ENCODE measurements at places on chromosomes 6 and 20.

GRCh38 chr6:148578489-148578814, 168.4 kb upstream of the UST start:
- no peak for DNase-seq

- no peak for DNase-seq
Observed at GRCh38 chr6:167528239-167528638, 203.4 kb downstream of the TTLL2 start.

GRCh38 chr6:82363428-82364086, at the start of gene TPBG:
TPBG (plus strand) TSS chr6:82363817; CDS start chr6:82364962, 1,145 bp downstream.
- peak; percentile 12 for DNase-seq

DNA sequence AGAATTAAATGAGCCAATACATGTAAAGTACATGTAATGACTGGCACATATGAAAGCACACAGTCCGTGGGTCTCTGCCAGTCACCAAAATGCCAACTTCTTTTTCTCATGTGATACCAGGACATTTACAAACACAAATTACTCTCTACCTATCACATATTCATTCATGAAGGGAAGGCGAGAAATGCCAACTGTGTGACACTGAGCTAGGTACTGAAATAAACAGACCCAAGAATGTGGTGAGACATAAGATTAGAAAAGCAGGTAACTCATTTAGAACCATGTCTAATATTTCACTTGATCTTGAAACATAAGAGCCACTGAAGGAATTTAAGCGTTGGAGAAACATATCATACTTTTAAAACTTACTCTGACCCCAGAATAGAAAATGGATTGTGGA, 41.4 kb downstream of the HBS1L start:
- DNase-seq, result no peak

GRCh38 chr6:143878272-143878760, 14.0 kb downstream of the ZC2HC1B start:
- no peak for DNase-seq

GRCh38 chr20:32767418-32768198, 5.4 kb downstream of the DNMT3B start:
- DNase-seq, result no peak

- no peak for DNase-seq
Observed at GRCh38 chr6:90936286-90936685, 349.4 kb upstream of the MAP3K7 start.

- DNase-seq, result no peak
Observed at GRCh38 chr6:169833258-169833794, 81.9 kb downstream of the ERMARD start.

- DNase-seq, result no peak
Observed at GRCh38 chr20:60693496-60694133, 558.4 kb upstream of the CDH4 start.

DNA sequence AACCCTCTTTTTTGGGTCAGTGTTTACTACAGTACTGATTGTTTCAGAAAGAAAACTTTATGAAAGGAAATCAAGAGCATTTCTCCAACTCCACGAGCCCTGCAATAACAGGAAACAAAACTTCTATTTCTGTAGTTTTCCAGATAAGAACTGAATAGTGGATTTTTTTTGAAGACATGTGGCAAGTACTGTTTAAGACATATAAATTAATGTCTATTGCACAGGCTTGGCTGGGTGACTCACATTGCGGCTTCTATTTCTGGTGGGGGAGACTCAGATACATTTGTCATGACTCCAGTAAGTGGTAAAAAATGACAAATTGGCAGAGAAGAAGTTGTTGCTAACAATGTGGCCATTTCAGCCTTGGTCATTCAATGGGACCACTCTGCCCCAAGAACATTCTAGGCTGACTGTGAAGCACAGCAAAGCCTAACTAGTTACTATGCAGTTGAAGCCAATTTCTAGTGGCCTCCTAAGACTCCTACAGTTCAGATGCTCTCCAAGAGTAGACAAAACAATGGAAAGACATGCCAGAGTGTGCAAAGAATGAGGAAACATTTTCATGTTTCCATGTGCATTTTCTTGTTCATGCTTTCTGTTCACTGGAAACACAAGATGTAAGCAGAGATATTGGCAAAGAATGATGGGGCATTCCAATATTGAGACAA, 200.9 kb downstream of the EDN1 start:
- no peak for DNase-seq

GRCh38 chr20:41173161-41173721, 35.9 kb downstream of the PLCG1 start:
- peak; percentile 75 for DNase-seq

- DNase-seq, result no peak
Observed at GRCh38 chr20:24735263-24735662, 213.8 kb upstream of the CST7 start.

GRCh38 chr6:107125771-107126170, 10.5 kb upstream of the BEND3 start:
- no peak for DNase-seq

DNA sequence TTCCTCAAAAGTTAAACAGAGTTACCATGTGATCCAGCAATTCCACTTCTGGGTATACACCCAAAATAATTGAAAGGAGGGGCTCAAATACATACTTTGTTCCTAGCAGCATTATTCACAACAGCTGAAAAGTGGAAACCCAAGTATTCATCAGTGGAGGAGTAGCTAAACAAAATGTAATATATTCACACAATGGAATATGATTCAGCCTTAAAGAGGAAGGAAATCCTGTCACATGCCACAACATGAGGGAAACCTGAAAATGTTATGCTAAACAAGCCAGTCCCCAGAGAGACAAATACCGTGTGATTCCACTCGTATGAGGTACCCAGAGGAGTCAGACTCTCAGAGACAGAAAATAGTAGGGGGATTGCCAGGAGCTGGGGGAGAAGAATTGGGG, 44.5 kb downstream of the PXDC1 start:
- DNase-seq, result no peak

DNA sequence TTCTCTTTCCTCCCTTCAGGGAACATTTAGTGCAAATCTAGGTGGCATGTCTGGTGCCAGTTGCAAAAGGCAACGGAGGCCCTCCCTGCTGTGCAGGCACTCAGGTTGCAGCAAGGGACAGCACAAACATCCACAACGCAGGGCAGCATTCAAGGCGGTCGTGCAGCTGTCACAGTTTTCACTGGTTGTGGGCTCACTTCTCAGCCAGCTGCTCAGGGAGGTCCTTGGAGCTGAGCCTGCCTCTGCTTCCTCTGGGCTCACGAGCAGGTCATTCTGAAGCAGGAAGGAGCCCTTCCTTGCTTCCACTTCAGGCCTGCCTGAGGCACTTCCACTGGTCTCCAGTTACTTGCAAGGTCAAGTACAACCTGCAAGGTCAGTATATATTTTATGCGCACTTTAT, 3.8 kb upstream of the NPEPL1 start:
- no peak for DNase-seq

GRCh38 chr6:117908246-117909068, 1.4 kb downstream of the SLC35F1 start:
- DNase-seq, result no peak

- peak; percentile 4 for DNase-seq
Observed at GRCh38 chr6:20117474-20117873, 94.8 kb downstream of the MBOAT1 start.

GRCh38 chr6:4319981-4320683, 184.8 kb upstream of the ECI2 start:
- DNase-seq, result no peak

- DNase-seq, result no peak
Observed at GRCh38 chr6:56864171-56864616, 90.7 kb upstream of the BEND6 start.

DNA sequence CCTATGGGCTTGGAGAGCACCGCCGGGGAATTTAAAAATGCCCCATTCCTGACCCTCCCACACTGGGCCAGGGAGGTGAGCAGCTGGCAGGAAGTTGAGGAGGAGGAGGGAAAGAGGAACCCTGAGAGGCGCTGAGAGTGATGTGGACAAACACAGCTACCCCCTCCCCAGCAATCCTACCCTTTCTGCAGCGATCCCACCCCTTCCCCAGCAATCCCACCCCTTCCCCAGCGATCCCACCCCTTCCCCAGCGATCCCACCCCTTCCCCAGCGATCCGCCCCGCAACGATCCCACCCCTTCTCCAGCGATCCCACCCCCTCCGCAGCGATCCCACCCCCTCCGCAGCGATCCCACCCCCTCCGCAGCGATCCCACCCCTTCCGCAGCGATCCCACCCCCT, 111.6 kb downstream of the SYCP2 start:
- no peak for DNase-seq

GRCh38 chr20:36384022-36384619, 78.0 kb downstream of the DLGAP4 start:
- DNase-seq, result peak; percentile 47

- no peak for DNase-seq
Observed at GRCh38 chr6:104887350-104887749, 27.6 kb upstream of the HACE1 start.

DNA sequence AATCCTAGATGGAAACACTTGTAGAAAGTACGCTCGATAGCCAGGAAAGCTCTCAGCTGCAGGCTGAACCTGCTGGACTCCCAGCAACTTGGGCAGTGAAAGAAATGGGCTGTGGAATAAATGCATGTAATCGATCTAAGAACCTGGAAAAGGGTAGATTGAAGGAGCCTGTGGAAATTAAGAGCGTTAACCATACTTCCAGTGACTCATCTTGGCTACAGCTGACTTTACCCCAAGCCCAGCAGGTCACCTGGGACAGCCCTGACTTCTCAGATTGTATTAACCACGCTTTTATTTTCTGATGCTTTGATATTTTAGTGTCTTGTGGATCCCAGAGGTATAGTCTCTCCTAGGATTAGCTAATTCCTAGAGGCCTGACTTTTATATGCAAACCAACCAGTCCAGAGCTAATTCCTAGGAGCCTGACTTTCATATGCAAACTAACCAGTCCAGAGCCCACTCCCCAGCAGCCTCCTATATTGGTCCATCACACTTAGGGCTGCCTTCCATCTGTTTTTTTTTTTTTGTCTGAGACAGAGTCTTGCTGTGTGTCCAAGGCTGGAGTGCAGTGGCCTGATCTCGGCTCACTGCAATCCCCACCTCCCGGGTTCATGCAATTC, 86.3 kb downstream of the GMPR start:
- DNase-seq, result no peak

DNA sequence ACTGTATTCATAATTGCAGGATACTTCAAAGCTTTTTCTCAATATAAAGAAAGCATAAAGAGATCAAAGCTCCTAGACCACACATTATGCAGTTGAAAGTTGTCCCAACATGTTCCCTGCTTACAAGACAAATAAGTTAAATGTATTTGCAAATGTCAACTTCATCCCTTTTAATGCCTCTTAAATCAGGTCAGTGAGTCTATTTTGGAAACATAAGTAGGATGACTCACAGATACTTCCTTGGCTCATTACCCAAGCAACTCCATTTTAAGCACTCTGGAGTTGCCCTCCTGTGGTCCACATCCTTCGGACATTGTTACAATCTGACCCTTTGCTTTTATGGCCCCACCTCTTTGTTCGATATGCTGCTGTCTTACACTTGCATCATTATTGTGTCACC, 162.0 kb downstream of the FAXC start:
- DNase-seq, result no peak

GRCh38 chr6:17473554-17473953, 80.2 kb downstream of the CAP2 start:
- no peak for DNase-seq

- DNase-seq, result no peak
Observed at GRCh38 chr6:48476257-48476656, 365.3 kb upstream of the PTCHD4 start.

DNA sequence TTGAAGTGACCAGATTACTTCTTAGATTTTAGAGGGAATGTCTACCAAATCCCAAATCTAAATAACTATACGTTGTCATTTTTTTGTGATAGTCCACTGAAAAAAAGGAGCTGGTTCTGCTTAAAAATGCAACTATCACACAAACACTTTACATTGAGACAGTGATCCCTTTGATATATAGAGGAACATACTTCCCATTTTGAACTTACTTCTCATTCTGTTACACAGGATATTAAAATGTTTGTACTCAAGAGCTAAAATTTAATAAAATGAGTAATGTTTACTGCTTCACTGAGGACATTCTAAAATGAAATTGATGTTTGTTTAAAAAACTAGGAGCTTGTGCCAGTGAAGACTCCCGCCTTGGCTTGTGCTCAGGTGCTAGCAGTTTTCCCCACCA, 174.1 kb downstream of the CARMIL1 start:
- DNase-seq, result no peak

DNA sequence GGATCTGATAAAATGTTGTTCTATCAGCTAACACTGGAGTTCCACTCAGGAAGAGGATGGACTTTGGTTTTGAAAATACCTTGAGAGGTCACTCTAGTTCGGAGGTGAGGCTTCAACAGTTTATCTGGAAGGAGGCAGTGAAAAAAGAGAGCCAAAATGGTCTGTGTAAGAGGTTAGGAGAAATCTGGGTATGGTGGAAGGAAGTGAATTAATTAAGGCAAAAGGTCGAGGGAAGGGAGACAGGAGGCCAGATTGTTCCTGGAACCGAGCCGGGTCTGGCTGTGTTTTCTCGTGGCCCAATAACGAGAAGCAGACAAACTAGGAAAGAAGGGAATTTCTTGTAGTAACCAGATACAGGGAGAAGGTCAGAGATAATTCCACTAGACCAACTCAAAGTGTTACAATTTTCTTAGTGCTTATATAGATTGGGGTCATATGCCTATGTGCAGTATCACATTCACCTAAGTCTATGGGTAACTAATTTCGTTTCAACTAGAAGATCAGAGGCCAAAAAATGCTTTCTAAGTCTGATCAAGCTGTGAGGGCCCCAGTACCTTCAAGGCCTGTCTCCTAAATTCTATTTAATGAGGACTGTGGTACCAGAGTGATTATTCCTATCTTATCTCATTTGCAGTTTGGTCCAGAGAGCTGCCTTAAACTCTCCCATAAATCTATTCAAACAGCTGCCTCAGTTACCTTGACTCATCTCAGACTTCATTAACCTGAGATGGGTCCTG, 96.0 kb upstream of the SNX9 start:
- no peak for DNase-seq

DNA sequence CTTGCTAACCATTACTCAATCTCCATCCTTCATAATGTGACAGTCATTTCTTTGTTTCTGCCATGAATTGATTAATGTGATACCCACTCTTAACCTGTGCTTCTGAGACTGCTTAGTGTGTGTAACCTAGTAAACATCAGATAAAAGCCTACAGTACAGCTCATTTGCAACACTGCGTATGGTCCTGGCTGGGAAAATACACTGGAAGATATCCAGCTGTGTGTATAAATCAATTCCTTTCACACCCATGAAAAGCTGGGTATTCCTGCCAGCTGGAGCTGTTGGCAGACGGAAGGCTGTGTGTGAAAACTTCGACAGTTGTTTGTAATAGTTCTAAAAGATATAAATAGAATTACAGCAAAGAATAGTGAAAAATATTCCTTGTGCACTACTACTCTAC, 509.2 kb downstream of the FRK start:
- no peak for DNase-seq

GRCh38 chr6:5174756-5175549, 85.8 kb downstream of the LYRM4 start:
- peak; percentile 34 for DNase-seq

GRCh38 chr6:129774697-129775447, 64.9 kb upstream of the ARHGAP18 start:
- peak; percentile 70 for DNase-seq

GRCh38 chr6:116398316-116399010, 27.7 kb downstream of the DSE start:
- DNase-seq, result no peak

Data from stimulated activated naive CD8-positive, alpha-beta T cell treated with anti-CD3 and anti-CD28 coated beads, Interleukin-15, Interleukin-2, amounts not matched to agents 100 U/mL and 50 U/mL, for 24 hours (primary cell).